ENCODE measurements at places on chromosomes 2 and 18.

DNA sequence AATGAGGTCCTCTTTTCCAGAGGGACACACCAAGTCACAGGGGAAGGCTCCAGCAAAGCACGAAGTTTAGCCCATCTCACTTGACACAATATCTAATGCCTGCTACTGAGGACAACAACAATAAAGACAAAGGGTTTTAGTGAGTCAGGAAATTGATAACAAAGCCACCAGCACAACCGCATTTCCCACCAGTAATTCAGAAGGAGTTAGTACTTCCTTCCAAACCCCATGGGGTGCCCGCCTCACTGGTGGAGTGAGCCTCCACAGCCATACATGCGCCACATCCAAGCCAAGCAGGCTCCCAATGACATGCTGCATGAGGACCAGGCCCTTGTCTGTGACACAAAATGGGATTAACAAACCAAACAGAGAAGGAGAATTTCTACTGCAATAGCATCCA, 40.1 kb downstream of the MRPL35 start:
- DNase-seq: no peak

DNA sequence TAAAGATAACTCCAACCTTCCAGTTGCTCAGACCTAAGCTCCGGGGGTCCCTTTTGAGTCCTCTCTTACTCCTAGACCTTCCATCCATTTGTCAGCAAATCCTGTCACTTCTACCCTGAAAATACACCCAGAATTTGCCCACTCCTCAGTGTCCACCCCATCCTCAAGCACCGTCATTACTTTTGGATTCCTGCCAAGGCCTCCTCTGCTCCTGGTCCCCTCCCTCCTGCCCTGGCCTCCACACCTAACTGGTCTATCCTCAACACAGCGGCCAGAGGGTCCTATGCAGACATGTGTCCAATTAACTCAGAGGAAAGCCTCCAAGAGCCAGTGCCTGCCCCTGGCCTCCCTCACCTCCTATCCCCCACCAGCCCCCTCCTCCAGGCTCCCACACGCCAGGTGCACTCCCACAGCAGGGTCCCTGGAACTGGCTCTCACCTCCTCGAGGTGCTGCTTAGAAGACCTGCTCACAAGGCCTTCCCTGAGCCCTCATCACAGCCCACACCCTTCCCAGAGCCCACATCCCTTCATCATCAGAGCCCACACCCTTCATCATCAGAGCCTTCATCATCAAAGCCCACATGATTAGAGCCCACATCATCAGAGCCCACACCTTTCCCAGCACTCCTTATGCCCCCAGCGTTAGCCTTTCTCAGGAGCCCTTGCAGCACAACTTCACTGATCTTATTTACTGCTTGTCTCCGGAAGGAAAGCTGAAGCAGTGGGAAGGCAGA, 20.4 kb downstream of the FAM178B start:
- DNase-seq: no peak

GRCh38 chr2:2244508-2244907, 86.6 kb downstream of the MYT1L start:
- no peak for DNase-seq

DNA sequence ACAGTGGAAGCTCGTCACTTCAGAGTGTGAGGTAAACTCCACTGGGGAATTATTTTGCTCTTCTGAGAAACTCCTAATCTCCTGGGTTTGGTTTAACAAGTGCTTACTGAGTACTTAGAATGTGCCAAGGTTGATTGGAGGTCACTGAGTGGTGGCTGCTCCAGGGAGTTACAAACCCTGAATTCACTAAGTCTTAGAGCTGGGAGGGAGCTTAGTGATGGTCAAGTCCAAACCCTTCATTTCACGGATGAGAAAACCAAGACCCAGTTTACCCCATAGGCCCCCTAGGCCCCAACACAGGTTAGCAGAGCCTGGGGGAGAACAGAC, 52.0 kb downstream of the SLC4A5 start:
- DNase-seq: no peak

GRCh38 chr2:168705534-168706470, 96.6 kb upstream of the NOSTRIN start:
- no peak for DNase-seq

- no peak for DNase-seq
Measured at GRCh38 chr2:239822146-239822831, 202.9 kb downstream of the NDUFA10 start.

DNA sequence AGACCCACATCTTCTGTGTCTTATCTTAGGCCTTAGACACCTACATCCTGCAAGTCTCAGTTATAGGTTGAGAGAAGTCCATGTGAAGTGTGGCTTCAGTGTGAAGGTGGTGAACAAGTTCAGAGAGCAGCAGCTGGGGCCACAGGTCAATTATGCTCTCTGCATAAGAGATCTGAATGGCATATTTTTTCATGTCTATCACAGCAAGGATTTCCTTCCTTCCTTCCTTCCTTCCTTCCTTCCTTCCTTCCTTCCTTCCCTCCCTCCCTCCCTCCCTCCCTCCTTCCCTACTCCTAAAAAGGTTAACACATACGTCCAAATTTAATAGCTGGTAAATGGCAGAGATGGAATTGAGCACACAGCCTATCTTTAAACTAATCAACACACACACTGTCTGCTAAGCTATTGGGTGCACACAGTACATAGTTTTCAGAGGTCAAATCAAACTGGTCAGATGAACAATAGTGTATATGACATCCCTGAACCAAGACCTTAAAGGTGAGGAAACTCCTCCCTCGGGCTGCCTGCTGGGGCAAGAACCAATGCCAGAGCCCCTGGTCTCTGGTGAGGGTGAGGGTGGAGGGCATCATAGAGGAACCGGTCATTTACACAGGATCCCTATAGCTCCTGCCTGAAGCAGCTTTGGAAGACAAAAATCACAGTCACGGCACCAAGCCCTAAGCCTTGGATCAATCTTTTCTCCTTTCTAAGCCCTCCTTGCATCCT, 240.9 kb downstream of the ICOS start:
- DNase-seq: no peak
